Vagina (tissue), 2 donors: ENCODE measurements at places on chromosomes 3 and 15.

GRCh38 chr3:172601066-172601832 lies 78.0 kb upstream of the TNFSF10 start:
- H3K4me1 ChIP-seq, result no peaks in the 10 kb centered on the region
- H3K27ac ChIP-seq, result no peak overlapping the region
- DNase-seq, result no peak
- H3K36me3 ChIP-seq, result no peaks in the 10 kb centered on the region

- no peaks in the 10 kb centered on the region for H3K4me1 ChIP-seq
- no peaks in the 10 kb centered on the region for H3K27me3 ChIP-seq
- DNase-seq, result no peak
- H3K36me3 ChIP-seq, result no peaks in the 10 kb centered on the region
- H3K4me3 ChIP-seq, result no peak overlapping the region
- no peak overlapping the region for H3K27ac ChIP-seq
These were observed 355.6 kb upstream of the THRB start for GRCh38 chr3:24850245-24850644.

DNA sequence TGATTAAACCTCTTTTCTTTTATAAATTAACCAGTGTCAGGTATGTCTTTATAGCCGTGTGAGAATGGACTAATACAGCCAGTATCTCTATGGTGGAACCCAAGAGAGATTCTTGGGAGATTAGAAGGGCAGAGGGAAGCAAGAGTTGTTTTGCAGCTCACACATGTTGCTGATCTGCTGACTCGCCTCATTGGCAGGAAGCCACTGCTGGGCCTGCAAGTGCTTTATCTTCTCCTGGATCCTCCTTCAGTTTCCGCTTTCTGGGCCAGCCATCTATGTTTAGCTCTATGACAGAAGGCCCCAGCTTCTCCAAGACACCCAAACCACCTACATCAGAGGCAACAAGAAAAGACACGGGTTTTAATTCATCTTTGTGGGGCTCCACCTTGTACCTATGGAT lies 23.4 kb upstream of the GALNT15 start:
- peaks cover 18% of the 10 kb centered on the region for H3K4me1 ChIP-seq
- H3K36me3 ChIP-seq, result no peaks in the 10 kb centered on the region
- H3K27ac ChIP-seq, result peak overlapping the region; percentile 75
- no peak overlapping the region for H3K4me3 ChIP-seq
- no peak for DNase-seq

DNA sequence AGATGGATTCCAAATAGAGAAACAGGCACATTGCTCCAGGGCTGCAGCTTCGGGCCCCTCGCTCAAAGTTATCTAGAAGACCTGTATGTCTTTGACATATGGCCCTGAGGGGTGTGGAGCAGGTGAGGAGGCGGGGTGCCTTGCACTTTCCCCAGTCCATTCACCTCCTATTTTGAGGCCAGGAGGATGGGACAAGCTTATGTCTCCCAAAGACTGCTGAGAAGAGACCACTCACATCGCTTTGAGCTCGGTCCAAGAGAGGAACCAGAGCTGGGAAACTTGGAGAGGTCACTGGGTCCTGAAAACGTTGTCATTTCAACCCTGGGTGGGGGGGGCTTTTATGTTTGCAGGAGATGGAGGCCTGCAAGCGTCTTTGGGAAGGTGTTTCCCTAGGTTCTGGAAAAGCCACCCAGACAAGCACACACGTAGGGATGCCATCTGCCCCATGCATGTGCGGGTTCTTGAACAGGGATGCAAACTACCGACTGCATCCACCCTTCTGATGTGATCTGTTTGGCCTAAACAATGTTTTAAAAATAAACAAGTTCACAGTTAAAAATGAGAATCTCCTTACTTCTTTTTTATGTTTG lies 33.7 kb upstream of the SYNM start:
- no peaks in the 10 kb centered on the region for H3K36me3 ChIP-seq
- H3K27ac ChIP-seq, result no peak overlapping the region
- no peaks in the 10 kb centered on the region for H3K27me3 ChIP-seq
- no peak for DNase-seq
- H3K4me3 ChIP-seq, result no peak overlapping the region
- no peaks in the 10 kb centered on the region for H3K4me1 ChIP-seq
